ENCODE measurements at places on chromosomes 4 and X.

DNA sequence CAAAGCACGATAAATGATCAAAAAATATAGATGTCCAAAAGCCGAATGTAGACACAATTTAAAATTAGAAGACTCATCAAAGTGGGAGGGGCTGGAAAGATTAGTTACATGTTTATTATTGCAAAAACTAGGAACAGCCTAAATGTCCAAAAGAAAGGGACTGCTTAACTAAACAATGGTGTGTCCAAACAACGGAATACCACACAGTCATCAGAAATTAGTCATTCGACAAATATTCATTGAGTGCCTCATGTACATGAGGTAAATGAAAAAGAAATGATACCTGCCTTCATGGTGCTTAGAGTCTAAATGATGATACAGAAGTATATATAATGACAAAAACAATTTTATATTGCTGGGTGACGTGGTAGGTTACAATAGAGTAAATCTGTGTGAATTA, 139.7 kb downstream of the MAML3 start:
- DNase-seq: peak; percentile 66

DNA sequence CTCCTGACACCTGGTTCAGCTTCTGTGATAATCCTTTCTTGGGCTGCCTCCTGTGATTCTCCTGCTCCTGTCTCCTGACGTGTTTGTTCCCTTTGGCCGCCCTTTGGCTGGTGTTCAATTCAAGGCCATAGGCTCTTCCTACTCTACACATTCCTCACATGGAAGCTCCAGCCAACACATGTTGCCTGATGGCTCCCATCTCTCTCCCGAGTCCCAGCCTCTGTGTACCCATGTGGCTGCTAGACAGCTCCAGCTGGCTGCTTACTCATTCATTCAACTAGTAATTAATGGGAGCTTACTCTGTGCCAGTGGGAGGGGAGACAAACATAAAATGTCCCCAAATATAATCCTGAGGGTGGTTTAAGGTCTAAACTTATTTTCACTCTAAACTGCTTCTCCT, 9.2 kb upstream of the MED28 start:
- DNase-seq: no peak

DNA sequence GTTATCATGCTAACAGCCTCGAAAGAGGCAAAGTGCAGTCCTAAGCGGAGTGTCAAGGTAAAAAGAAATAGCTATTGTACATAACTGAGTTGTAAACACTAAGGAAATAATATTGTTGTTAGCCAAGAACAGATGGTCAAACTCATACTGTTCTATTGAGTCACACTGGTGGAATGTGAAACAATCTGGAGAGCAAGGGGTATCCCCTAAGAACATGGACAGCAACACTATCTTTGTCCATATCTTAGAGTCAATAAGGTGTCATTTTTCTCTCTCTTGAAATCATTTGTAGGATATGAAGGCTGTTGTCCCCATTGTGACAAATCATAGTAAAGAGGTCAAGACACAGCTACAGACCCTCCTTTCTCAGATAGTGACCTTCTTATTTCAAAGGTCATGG, 4.5 kb upstream of the PDGFC start:
- DNase-seq: peak; percentile 53

DNA sequence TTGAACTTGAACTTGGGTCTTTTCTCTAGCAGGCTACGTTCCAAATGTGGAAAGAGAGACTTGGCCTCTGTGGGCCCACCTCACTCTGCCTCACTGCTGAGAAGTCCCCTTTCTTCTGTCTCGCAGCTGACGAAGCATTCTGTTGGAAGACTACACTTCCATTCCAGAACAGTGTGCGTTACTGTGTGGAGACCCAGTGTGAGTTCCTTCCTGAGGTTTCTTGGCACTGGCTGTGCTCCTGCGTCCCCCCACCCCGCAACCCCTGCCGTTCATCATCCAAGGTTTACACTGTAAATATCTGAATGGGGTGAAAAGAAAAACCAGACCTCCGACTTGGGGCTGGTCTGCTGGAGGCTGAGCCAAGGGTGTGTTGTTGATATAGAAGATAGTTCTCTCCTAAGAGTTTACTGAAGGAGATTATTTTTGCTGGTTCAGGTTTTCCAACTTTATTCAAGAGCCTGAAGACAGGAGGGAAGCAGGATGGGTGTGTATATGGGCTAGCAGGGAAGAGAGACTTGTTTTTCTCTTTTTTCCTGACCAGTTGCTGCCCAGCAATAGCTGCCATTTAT, 34.7 kb downstream of the NHSL2 start:
- DNase-seq: no peak

DNA sequence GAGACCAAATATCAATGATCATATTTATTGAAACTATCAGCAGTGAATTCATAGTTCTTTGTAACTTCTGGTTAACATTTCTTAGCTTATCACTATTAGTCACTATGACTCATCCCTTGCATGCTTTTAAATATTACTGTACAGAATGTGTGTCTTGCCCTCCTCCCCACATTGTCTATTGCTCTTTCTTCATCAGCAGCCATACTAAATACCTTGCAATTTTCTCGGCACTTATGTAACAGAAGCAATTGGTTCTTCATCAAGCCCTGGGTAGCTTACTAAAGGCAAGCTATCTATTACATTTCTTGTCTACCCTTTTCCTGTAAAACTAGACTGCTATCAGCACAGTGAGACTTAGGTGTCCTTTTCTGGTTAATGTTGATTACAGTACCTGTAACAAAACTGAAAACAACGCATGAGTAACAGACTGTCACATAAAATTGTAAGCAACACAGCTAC, 8.2 kb downstream of the KLHL4 start:
- peak; percentile 70 for DNase-seq

GRCh38 chr4:105186701-105187161, 40.1 kb downstream of the TET2 start:
- peak; percentile 14 for DNase-seq

GRCh38 chrX:70479247-70479921, 34.7 kb downstream of the DLG3 start:
- peak; percentile 88 for DNase-seq

- no peak for DNase-seq
Observed at GRCh38 chrX:65635378-65635777, 32.1 kb upstream of the MSN start.

DNA sequence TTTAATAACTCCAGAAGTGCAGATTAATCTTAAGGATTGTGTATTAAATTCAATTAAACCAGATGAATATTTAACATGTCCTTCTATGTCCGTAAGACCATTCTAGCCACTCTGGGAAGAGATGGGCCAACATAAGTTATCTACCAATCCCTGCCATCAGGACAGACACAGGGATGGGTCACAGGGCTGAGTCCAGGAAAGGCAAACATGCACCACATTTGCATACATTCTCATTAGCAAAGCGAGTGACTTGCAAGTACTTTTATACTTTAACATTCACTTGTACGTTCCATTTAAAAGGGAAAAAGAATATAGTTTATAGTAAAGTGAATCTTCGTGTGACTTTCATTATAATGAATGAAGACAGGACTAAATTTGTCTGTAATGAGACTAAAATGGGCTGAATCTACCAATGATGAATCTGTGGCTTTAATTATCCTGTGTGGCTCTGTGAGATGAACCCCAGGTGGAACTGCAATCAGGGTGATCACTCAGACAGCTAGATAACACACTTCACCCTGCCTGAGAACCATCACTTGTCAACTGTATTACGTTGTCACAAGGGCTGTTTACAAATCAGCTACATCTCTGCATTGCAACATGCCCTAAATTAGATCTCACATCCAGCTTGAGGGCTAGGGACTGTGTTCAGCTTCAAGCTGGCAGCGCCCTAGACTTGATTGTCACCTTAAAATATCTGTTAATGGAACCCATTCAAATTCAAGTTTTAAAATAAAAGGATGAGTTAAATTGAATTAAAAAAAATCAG, 77.2 kb downstream of the SH3KBP1 start:
- no peak for DNase-seq

DNA sequence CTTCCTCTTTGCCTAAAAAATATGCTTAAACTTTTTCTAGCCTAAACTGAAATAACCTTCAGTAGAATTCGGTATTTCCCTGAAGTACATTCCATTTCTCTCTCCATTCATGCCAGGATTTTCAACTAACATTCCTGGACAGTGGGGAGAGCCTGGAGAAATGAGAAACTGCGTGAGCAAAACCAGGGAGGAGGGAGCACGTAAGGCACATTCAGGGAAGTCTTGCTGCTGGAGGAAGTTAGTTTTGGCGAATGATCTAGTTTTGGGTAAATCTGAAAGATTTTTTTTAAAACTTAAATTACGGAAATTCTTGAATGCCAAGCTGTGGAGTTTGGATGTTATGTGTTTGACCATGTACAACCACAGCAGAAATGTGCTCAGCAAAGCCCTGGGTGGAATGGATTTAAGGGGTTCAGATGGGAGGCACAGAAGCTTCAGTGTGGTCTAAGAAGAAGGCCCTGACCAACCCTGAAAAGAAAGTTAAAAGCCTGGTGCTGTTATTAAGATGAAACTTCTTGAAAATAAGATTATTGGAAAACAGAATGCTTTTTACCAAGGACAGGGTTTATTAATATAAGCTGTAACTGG, 347.8 kb downstream of the ANK2 start:
- no peak for DNase-seq

DNA sequence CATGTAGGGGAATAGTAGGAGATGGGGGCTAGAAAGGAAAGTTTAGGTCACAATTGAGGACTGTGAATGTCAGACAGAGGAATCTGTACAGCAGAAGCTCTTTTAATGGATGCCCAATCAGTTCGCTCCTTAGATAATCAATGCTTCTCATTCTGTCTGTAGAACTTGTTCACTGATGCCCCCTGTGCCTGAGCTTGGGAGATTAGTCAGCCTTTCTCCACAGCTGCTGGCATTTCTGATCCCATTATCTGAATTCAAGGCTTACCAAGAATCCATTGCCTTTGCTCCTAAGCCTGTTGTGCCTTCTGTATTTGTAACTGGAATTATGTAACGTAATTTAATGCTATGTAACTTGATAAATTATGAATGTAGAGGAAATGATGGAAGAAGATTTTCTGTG, 53.2 kb upstream of the BBS12 start:
- no peak for DNase-seq

DNA sequence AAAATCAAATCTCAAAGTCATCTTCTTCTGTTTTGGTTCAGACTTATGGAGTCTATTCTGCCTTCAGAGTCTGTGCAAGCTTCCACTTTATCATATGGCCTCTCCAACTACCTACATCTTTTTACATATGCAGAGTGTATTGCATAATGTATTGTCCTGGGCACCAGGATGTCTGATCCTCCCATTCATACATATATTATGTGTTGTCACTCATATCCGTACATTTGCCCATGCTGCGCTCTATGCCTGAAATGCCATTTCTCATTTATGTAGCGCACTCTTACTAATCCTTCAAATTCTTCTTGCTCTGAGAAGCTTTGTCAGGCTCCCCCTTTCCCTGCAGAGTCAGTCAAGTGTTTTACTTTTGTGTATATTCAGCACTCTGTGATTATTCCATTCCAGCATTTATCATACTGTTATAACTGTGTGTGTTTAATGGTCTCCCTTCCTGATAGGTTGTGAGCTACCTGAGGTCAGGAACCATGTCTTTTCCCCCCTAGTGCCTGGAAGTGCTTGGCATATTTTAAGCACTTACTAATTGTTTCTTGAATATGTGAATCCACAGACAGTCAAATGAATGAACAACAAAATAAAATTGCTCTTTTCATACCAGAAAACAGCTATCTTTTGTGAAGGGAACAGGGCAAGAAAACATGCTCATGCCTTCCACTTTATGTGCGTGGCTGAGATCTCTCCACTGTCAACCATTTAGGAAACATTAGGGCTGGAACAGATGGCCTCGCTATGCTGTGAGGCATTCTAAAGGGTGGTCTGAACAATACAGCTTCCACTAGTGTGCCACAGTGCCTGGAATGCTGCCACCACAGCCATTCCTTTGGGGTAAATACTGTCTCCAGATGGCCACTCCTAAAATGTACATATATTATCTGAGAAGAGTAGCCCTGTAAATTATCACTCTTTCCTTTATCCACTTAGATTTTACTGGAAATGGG, 81.8 kb downstream of the GLUD2 start:
- DNase-seq: no peak

- DNase-seq: peak; percentile 51
Observed at GRCh38 chr4:187558391-187558790, 437.2 kb upstream of the ZFP42 start.

GRCh38 chr4:66688674-66689073, 856.6 kb downstream of the CENPC start:
- peak; percentile 67 for DNase-seq

DNA sequence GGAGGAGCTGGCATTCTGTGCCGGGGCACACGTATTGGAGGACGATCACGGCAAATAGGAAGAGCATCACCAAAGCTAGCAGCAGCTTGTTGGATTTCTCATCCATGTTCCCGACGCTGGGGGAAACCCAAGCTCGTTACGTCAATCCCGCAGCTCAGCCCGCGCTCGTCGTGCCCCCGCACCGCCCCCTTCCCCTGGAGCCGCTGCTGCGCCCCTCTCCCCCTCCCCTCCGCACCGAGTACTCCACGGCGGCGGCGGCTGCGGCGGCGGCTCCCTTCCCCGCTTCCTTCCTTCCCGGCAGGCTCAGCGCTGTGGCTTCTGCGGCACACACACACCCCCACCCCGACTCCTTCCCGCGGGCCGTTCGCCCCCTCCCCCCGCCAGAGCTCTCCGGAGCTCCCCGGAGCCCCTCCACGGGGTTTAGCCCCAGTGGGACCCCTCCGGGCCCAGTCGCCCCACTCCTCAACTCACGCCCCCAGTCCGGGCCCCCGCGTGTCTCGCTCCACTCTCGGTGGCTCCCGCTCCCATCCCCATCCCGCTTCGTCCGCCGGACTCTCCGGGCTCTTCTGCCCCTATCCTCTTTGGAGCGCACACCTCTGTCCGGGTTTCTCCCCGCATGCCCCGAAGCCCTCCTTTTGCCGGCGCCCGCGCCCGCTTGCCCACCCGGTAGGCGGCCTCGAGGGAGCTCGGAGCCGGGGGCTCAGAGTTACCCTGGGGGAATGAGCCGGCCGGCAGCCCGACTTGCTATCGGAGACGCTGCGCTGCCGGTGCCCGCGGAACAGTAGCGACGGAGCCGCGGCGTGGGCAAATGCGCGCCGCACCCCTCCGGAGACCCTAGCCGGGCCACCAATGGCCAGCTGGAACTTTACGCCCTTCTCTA, 978 bp downstream of the HS6ST2 start:
- no peak for DNase-seq

DNA sequence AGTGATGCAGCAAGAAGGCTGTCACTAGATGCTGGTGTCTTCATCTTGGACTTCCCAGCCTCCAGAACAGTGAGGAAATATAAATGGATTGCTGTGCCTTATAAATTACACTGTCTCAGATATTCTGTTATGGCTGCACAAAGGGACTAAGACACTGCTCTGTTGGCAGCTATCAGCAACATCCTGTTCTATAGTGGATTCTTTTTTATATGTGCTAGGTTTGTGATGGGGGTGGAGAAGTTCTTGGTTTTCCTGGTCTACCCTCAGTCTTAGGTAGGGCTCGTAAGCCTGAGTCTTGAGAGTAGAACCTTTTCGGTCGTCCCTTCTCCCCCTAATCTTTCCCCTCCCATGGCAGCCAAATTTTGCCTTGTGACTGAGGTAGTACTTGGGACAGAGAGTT, 17.3 kb downstream of the STIM2 start:
- DNase-seq: no peak

DNA sequence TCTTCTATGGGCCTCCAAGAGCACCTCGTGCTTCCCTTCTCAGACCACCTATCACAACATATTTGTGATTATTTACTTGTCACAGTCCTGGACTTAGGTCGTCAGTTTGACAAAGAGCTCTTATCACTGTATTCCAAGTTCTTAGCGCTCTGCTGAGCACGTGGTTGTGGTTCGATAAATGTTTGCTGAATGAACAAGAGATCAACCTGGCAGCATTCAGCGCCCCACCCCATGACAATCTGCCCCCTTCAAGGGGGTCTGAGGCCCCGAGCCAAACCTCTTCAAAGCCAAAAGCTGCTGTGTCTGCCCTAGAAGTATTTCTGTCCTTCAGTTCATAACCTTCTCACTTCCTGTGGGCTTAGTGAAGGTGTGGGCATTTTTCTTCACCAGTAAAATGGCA, 15.0 kb downstream of the RPS4X start:
- DNase-seq: no peak
